ENCODE measurements at places on chromosomes 5 and 9. TPM values are rescaled to one million over a fixed set of nuclear protein-coding genes. Genes with fewer than 3 reads are reported as not detected.

The ANKRD34B gene
- total RNA-seq = not detected

The IFNE gene
- 0.52 TPM for total RNA-seq

The TAS2R1 gene
- not detected for total RNA-seq

The PCDHAC2 gene
- 0.10 TPM for total RNA-seq

GRCh38 chr9:4548811-4549725 lies 58.8 kb downstream of the SLC1A1 start:
- peak; percentile 63 for DNase-seq

DNA sequence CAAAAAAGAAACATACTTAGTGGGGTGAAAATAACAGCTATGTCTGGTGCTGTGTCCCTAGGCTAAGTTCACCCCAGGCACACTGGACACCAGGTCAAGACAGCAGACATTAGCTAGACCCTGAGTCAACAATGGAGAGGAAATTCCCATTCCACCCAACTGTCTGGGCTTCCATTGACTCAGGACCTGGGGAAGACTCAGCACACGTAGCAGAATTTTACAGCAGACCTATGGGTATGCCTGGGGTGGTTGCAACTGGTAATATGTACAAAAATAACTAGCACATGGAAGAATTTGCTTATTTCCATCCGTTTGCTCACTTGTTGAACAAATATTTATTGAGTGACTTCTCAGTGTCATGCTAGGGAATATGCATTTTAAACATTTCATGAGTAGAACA lies 117.0 kb downstream of the GAS1 start:
- DNase-seq = no peak

GRCh38 chr5:35198075-35198474 lies 32.2 kb downstream of the PRLR start:
- peak; percentile 55 for DNase-seq

The TTC16 gene
- not detected for total RNA-seq

- peak; percentile 95 for DNase-seq
Observed at GRCh38 chr9:97398999-97399758, 12.7 kb upstream of the TDRD7 start.

DNA sequence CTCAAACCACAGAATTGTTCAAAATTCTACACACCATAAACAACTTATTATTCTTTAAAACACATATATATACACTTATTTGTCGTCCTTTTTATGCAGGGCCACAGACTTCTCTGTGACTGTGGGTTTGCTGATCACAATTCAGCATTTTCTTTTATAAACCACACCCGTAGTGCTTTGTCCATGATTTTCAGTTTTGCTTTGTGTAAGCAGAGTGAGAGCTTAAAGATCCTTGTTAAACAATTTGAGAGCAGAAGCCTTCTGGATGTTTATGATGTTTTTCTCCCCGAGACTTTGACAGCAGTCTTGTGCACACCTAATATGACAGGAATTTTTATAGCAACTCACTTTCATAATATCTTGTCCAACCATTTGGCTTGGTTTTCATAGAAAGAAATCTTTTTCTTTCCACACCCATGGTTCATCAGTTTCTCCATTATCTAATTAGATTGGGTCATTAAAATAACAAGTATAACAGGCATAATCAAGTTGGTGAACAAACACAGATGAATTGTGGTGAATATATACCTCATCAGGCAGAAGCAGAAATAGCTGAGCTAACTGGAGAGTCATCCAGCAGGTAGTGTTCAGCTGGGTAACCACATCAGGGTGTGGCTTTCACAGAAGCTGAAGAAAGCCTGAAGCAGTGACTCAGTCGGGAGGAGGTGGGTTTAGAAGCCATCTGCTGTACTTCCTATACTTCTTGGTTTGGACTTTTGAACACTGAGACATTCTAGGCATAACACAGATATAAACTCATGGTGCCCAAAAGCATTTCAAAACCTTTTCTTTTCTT lies 232.8 kb downstream of the DOCK8 start:
- peak; percentile 30 for DNase-seq

The PCDHB9 gene
- total RNA-seq = 0.25 TPM

DNA sequence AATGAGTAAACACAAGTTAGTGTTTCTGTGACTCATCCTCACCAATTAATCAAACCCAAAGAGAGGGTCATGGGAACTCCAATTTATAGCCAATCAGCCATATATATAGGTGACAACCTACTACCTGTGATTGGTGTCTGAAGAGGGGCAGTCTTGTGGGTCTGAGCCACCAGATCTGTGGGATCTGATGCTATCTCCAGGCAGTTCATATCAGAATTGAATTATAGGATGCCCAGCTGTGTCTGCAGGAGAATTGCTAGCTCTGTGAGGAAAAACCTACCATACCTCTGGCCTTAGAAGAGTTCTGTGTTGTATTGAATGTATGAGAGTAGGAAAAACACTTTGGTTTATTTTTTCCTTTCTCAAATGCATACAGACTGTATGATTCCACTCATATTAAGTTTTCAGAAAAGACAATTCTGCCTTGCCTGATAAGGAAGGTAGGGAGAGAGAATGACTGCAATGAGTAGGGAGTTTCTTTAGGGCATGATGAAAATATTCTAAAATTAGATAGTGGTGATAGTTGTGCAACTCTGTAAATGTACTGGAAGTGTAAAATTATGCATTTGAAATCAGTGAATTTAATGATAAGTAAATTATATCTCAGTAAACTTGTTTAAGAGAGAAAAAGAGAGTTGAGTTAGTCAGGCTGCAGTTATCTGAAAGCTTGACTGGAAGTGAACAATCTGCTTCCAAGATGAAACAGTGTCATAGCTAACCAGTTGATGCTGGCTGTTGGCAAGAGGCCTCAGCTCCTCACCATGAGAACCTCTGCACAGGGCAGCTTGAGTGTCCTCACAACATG lies 274.9 kb downstream of the AUH start:
- no peak for DNase-seq

The TAF11L10 gene
- total RNA-seq = not detected

DNA sequence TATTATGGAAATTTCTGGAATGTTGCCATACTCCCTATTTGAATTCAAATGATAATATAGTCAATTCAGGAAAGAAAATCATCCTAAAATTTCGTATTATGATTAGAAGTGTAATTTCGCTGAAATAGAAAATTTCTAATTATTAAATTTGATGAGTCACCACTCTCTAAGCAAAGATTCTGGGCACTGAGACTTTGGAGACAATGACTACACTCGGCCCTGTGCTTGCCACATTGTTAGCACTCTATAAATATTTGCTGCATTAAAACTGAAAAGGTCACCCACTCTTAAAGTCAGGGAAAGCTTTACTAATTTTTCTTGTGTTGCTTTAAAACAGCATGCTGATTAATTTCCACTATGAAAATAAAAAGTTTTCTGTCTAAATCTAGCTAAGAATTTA lies 240.3 kb downstream of the TLE4 start:
- DNase-seq = no peak

DNA sequence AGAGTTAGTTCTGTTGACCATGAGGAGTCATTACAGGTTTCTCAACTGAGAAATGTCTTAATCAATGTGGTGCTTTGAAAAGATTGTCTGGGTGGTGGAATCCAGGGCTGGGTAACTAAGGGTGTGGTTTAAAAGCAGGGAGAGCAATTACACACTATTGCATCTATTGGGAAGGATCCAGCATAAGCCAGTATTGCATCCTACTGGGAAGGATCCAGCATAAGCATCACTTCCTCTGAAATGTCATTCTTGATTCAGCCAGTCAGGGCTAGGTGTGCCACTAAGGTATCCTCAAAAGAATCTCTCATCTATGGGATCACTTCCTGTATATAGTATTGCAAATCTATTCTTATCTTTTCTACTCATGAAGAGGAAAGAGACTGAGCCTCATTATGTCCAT lies 38.6 kb downstream of the ELOVL7 start:
- no peak for DNase-seq

DNA sequence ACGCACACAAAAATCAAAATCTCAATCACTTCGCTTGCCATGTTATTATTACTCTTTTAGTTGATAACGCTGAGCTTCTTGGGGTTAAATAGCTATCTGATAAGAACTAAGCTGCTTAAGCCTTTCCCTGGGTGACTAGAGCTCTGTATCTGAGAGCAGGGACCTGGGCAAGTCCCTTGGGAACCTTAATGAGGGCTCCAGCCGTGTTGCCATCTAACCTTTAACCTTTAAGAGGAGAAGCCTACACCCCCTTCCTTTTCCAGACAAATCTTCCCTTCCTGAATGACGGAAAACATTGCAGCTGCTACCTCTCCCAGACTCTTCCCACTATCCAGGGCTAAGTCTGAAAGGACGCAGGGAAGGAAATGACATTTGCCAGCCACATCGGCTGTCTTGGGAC lies 216.5 kb upstream of the RAI14 start:
- no peak for DNase-seq

DNA sequence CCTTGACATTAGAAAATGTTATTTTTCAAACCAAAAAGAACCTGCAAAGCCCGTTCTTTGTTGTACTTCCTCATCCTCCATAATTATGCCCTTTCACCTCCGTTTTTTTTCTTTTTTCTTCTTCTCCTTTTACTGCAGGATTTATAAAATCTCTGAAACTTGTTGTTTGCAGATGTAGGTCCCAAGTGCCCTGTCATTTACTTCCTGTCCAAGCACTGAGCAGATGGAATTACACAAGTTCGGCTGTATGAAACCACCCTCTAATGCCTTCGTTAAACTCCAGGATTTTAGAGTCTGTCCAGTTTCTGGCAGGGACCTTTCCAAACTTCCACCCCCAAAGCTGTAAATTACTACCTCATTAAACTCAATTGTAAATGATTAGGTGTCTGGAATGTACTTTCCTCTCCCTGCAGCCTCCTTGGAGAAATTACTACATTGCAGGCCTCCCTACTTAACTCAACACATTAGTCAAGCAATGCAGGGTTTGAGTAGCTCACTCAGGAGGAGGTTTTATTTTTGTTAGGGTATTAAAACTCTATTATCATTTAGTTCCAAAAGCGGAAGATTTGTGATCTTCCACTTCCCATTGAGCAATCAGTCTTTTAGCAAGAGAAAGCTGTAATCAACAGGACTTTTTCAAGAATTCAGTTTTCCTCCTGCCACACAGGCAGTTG lies 125.6 kb upstream of the LPAR1 start:
- DNase-seq = no peak

The CD72 gene
- 0.23 TPM for total RNA-seq

DNA sequence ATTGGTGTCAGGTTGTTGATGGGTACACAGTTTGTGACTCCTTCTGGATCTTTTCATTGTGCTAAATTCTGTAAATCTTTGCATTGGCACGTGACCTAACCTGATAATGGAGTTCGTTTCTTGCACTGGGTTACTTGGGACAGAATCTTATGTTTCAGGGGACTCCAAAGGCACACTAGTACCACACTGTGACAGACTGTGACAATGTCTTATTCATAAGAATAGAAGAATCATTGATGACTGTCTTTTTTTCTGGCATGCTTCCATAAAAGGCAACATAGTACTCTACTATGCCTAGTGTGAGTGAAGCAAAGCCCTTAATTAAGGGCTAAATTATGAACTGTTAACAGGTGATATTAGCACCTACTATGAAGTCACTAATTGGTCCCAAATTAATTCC lies 35.4 kb upstream of the RICTOR start:
- DNase-seq = no peak

DNA sequence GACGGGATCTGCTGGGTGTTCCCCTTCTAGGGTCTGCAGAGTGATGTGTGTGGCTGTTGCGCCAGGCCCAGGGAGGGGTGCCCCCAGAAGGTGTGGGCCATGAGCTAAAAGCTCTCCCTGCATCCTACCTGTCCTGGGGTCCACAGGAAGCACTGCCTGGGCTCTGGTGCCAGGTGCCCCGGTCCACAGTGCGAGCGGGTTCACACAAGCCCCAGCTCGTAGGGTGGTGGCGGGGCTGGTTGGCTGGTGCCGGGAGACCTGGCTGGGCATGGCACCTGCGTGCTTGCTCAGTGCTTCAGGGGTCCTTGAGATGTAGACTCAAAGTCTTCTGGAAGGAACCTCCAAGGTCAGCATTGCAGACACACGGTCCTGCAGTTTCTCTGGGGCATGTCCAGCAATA lies 25.5 kb downstream of the ASS1 start:
- no peak for DNase-seq

- DNase-seq = no peak
Observed at GRCh38 chr9:86082870-86083269, 16.5 kb downstream of the GOLM1 start.

The AQP3 gene
- total RNA-seq = 116 TPM

The PCYOX1L gene
- 1.2 TPM for total RNA-seq

The GCNT1 gene
- total RNA-seq = 1.5 TPM

DNA sequence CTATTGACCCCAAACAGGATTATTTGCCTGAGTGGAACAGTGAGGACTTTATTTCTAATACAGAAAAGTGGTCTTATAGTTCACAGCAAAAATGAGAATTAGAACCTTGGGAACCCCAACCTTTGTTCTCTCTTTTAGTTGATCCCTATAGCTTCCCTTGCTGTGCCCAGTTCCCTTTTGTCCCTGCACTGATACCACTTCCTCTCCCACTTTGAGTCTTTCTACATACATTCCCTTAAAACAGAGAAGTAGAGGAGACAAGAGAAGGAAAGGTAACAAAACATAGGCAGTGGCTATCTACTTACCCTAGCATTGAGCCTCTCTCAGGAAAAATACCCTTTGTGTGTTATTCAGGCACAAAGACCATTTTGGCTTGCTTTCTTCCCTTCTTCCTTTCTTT lies 246.4 kb downstream of the FAM114A2 start:
- DNase-seq = no peak

DNA sequence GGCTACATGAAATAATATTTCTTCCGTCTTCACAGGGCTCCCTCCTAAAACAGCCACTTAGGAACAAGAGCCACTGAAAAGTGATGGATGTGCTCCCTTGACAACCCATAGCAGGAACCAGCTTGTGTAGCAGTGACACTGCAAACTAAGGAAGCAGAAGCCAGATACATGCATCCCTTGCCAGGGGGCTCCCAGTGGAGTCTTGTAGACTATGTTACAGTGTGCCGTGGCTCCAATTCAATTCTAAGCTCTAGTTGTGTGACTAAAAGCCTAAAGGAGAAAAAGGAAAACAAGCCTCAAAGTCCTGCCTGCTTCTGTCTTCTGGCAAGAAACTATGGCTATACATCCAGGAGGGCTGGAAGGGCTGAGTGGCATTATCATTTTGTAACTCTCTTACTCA lies 12.2 kb upstream of the TAF1L start:
- no peak for DNase-seq

DNA sequence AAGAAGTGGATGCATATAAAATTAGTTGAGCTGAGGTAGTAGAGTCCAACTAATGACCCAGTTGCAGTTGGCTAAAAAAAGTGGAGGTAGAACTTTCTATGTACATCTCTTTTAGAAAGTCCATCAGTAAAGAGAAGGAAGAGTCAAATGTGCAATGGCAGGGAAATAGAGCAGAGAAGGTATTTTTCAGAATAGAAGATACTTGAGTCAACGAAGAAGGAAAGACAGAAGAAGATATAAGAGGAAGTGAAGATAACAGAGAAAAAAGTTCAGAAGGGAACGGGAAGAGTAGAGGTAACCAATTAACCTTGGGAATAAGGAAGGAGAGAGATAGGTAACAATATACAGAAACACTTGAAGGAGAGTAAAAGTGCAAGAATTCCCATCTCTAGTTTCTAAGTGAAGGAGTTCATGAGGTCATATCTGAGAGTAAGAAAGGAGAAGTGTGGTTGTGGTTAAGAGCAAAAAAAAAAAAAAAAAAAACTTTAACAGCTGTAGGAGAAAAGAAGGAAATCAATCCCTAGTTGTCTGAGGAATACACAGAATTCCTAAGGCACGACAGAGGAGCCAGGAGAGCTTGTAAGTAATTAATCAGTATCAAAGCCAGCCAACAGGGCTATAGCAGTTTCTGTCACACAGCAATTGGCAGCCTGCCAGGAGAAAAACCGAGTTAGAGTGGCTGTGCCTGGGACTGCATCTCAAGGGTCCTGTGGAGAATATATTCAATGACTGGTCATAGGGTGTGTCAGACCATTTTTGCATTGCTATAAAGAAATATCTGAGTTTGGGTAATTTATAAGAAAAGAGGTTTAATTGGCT lies 61.0 kb downstream of the ARL15 start:
- DNase-seq = peak; percentile 66

The CSF2 gene
- total RNA-seq = 3.4 TPM

Measured in HT-29 (cell line).